Endothelial cell of umbilical vein (primary cell): ENCODE measurements at places on chromosomes 11 and 22. TPM values are rescaled to one million over a fixed set of nuclear protein-coding genes. Genes with fewer than 3 reads are reported as not detected.

Gene CPT1B
- 3.6 and 7.1 TPM in 2 replicates for total RNA-seq

Gene PLCB3
- 60.4 and 61.1 TPM in 2 replicates for total RNA-seq

Gene CD6
- total RNA-seq = not detected in 2 replicates

Gene MFRP
- total RNA-seq = not detected in 2 replicates

Gene APOL5
- total RNA-seq = not detected in 2 replicates

DNA sequence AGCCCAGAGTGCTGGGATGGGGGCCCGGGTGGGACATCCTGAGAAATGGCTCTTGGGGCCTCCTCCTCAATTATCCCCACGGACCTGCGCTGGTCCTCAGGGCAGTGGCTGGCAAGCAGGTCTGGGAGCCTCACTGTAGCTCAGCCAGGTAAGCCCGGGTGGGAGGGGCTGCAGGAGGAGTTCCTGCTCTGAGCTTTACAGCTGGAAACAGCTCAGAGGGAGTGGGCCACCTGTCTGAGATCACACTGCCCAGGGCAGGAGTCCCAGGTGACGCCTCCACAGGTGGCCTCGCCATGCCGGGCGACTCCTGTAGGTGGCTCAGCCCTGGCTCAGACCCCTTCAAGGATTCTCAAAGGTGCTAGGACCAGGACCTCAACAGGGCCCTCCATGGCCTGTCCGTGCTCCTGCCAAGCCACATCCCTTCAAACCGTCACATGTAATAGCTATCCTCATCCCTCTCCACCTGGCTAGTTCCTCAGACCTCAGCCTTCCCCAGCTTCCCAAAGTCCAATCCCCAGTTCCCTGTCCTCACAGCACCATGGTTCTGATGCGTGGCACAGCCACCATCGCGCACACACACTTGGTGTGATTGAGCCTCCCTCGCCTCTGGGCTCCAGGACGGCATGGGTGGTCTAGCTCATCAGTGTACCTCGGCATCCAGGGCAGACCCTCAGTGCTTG lies 3.6 kb upstream of the TSSK2 start:
- no peak overlapping the region for H3K4me3 ChIP-seq
- no peak overlapping the region for H3K27ac ChIP-seq
- DNase-seq = no peak
- H3K27me3 ChIP-seq = no peaks in the 10 kb centered on the region
- H3K4me1 ChIP-seq = no peaks in the 10 kb centered on the region

DNA sequence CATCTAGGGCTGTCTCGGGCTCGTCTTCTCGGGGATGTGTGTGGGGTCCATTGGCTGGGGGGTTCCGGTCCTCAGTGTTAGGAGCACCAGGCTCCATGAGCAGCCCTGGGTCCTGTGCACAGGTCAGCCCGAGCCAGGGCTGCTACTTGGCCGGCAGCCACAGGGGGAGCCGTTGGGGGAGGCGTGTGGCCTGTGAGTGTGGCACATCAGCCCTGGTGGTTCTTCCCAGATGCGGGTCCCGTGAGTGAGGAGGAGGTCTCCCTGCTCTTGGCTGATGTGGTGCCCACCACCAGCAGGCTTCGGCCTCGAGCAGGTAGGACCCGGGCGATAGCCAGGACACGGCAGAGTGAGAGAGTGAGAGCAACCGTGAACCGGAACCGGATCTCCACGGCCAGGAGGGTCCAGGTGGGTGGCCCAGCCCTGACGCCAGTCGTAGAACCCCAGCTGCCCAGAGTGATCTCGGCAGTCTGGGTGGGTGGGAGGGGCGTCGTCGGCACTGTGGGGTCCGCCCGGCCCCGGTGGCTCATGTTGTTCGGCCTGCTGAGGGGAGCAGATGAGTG lies 18.5 kb downstream of the IRF7 start:
- no peaks in the 10 kb centered on the region for H3K27me3 ChIP-seq
- H3K4me3 ChIP-seq = no peak overlapping the region
- H3K27ac ChIP-seq = no peak overlapping the region
- H3K36me3 ChIP-seq = peaks cover 25% of the 10 kb centered on the region
- no peak for DNase-seq
- H3K4me1 ChIP-seq = no peaks in the 10 kb centered on the region

- no peaks in the 10 kb centered on the region for H3K27me3 ChIP-seq
- peaks cover 44% of the 10 kb centered on the region for H3K4me1 ChIP-seq
- no peak overlapping the region for H3K4me3 ChIP-seq
- DNase-seq = no peak
- no peaks in the 10 kb centered on the region for H3K36me3 ChIP-seq
- H3K27ac ChIP-seq = no peak overlapping the region
Measured at GRCh38 chr11:19954899-19955298, 205.4 kb downstream of the DBX1 start.

GRCh38 chr11:45305874-45306623 lies 19.9 kb upstream of the SYT13 start:
- H3K27me3 ChIP-seq = peaks cover 1% of the 10 kb centered on the region
- no peak for DNase-seq
- H3K27ac ChIP-seq = no peak overlapping the region
- H3K4me1 ChIP-seq = no peaks in the 10 kb centered on the region

GRCh38 chr11:79418241-79418640 lies 22.6 kb downstream of the TENM4 start:
- H3K36me3 ChIP-seq = no peaks in the 10 kb centered on the region
- no peaks in the 10 kb centered on the region for H3K27me3 ChIP-seq
- H3K27ac ChIP-seq = no peak overlapping the region
- H3K4me3 ChIP-seq = no peak overlapping the region
- DNase-seq = no peak
- no peaks in the 10 kb centered on the region for H3K4me1 ChIP-seq

DNA sequence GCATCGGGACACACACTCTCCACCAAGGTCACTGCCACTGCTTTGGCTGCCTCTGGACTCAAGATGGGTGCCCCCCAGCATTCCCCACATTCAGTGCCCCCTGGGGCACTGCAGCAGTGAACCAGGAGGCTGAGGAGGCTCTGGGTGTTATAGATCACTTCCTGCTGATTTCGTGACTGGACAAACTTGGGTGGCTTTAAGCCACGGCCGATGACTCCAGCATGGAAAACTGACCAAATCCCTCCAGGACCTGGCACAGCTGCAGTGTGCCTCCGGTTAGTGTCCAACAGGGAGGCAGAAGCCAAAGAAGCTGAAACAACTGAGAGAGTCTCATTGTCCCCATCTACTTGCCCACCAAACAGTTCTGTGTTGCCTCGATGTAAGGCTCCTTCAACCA lies 1.2 kb upstream of the GANAB start:
- no peak overlapping the region for H3K27ac ChIP-seq
- no peak overlapping the region for H3K4me3 ChIP-seq
- peaks cover 13% of the 10 kb centered on the region for H3K4me1 ChIP-seq
- peaks cover 15% of the 10 kb centered on the region for H3K36me3 ChIP-seq

GRCh38 chr11:2511421-2512369 lies 66.9 kb downstream of the KCNQ1 start:
- H3K27me3 ChIP-seq = peaks cover 2% of the 10 kb centered on the region
- no peak overlapping the region for H3K4me3 ChIP-seq
- DNase-seq = no peak

DNA sequence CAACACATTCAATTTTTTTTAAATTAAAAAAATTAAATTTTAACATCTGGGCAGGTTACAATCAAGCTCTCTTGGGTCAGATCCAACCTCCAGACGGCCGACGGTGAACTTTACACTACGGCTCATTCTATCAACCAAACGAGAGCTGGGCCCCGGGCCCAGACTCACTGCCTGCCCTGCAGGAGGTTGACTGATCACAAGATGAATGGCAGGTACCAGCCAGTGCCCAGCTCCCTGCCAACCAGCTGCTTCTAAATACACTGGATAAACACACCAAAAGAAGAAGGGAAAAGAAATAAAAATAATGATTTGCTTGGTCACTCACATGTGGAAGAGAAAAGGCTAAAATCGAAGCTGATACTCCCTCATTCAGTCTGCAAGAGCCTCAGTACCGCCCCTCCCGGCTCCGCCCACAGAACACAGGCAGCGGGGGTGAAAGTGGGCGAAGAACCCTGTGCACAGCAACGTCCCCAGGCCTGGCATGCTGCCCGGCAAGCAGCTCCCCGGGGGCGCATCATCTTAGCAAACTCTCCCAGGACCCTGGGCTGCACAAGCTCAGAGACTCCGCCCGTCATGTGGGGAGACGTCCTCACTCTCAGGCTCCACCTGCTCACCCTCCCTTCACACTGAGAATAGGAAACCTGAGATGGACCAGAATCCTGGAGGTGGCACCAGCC lies 303.4 kb downstream of the SHANK2 start:
- H3K27ac ChIP-seq = no peak overlapping the region
- no peak overlapping the region for H3K4me3 ChIP-seq
- H3K4me1 ChIP-seq = no peaks in the 10 kb centered on the region
- DNase-seq = no peak
- H3K27me3 ChIP-seq = no peaks in the 10 kb centered on the region

DNA sequence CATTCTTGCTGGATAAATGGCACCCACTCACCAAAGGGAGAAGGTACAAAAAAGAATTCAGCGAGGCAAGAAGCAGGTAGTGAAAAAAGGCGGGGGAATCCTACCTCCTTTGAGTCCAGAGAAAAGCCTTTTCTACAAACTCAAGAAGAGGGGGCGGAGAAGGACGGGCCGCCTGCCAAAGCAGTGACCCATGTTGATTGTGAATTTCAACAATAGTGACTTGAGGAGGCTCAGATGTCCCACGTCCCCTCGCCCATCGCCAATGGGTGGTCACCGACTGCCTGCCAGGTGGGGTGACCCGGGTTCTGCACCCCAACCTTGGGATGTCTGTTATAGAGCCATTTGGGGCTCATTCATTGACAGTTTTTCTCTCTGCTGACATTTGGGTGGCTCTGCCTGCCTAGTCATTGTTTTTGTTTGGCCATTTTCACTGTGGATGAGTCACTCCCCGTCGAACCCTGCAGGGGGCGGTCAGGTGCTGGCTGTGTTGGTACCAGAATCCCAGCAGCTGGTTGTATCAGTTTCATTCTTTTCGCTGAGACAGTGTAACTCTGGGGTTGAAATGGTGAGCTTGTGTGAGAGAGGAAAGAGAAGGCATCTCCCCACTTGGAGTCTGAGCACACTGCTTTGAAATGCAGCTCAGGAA lies 163.4 kb upstream of the NCAM1 start:
- no peaks in the 10 kb centered on the region for H3K4me1 ChIP-seq
- H3K36me3 ChIP-seq = no peaks in the 10 kb centered on the region
- no peaks in the 10 kb centered on the region for H3K27me3 ChIP-seq
- H3K4me3 ChIP-seq = no peak overlapping the region
- DNase-seq = no peak

DNA sequence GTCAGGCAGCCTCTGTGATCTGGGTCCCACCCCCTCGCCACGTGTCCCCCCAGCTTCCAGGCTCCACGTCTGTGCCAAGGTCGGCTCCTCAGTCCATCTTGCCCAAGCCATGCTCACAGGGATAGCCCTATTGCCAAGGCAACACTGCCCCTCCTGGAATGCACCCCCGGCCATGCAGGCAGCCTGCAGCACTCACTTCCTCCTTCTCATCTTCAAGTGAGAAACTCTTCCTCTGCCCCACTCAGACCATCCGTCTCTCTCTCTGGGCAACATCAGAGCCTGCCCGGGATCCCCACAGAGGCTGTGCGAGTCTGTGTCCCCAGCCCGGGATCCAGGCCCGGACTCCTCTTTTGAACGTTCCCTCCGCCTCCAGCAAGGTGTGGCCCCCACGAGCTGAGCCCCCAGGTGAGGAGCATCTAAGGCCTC lies 852.3 kb downstream of the BRD1 start:
- no peaks in the 10 kb centered on the region for H3K27me3 ChIP-seq
- H3K27ac ChIP-seq = no peak overlapping the region
- H3K4me1 ChIP-seq = no peaks in the 10 kb centered on the region
- no peaks in the 10 kb centered on the region for H3K36me3 ChIP-seq
- no peak overlapping the region for H3K4me3 ChIP-seq
- no peak for DNase-seq

DNA sequence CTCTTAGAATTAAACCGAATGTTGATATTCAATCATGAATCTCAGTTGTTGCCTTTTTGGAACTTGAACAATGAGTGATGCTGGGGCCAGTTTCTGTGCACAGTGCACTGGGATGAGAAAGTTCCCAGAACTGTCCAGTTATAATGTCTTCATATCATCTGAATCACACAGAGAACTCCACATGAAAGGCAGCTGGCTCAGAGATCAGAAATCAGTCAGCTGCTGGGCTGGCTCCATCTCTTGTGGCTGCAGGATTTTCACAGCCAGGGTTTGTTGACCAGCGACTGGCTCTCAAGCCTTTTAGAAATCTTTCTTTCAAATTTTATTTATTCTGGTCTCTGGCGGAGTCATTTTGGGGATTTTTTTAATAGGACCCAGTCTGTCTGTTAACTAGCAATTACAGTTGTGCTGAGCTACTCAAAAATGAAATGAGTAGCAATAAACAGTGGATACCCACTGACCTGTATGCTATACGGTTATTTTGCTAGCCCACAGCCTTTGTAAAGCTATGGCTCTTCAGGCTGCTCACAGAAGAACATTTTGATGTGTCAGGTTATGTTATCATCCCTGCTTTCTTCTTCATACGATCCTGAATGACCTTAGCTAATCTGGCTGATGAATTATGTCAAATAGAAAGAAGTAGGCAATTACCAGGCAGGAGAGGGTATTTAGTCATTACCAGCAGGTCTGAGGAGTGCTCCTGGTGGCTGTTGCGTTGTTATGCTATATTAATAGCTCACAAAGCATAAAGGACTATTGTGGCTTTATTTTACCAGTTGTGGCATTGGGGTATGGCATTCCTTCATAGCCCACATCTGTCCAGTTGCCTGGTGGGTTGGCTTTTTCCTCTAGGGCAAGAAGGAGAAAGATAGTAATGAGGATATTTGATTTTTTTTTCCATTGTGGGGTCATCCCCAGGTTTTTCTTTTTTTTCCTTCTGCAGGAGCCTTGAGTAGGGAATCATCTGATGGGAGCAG lies 3.6 kb downstream of the FAT3 start:
- H3K4me3 ChIP-seq = no peak overlapping the region
- DNase-seq = no peak
- no peaks in the 10 kb centered on the region for H3K4me1 ChIP-seq
- no peaks in the 10 kb centered on the region for H3K36me3 ChIP-seq
- H3K27me3 ChIP-seq = peaks cover 49% of the 10 kb centered on the region

GRCh38 chr11:63505857-63506528 lies at the start of gene LGALS12:
LGALS12 (plus strand) TSS chr11:63506084; CDS start chr11:63506459, 375 bp downstream.
- H3K4me3 ChIP-seq = no peak within 1 kb of the TSS
- H3K27ac ChIP-seq = no peak within 1 kb of the TSS
- DNase-seq = no peak
- H3K4me1 ChIP-seq = no peaks in the 10 kb centered on the region
